ENCODE measurements at places on chromosomes 12 and 14.
A peak's percentile ranks its signal among the peaks of the same experiment; 100 is the strongest.

DNA sequence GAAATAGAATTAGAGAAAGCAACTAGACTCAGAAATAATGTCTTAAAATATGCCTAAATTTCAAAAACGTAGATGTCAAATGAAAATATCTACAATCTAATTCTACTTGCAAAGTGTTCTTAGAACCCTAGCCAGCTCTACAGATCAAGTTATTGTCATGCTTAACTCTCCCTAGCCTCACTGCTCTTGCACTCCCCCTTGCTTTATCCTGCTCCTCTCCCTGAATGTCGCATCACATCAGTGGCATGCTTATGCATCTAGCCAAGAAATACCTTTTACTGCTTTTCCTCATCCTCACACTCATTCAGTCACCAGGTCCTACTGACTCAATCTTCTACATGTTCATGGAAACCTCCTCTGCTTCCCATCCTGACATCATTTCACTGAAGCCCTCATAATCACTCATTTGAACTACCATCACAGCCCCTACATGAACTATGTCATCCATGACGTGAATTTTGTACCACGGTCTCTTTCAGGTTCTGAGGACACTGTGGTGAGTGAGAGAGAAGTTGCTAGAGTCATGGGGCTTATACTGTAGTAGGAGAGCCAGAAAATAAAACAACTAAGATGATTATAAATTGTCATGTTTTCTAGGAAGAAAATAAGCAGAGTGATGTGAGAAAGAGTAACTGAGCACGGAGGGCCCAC is 22.6 kb upstream of the CRACR2A start:
- no peak for DNase-seq

- DNase-seq: peak; percentile 69
Measured at GRCh38 chr12:57771236-57771872, 551 bp downstream of the METTL1 start.

DNA sequence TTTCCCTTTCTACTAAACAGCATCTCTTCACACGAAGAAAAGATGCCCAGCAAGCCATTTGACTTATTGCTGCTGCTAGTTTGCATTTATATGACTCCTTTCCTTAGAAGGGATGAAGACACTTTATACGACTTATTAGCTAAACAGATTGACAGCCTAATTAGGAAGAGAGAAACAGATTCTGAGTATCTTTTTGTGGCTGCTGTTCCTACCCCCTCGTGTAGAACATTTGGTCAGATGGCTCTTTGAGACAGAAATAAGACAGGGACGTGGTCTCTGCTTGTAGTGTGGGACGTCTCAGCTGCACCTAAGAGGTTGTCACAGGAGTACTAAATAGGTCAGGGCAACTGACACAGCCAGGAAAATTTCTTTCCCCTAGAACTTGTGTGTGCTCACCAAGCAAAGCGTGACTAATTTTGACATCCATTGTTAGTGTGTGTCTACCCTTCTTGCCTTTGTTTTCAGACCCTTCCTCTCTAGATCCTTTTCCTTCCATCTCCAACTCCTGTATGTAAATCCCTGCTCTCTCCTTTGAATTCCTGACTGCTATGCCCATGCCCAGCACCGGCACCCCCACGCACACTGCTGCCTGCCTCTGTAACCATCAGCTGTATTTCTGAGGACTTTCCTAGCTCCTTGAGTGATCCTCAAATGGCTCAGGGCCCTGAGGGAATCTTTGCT is 83.2 kb downstream of the DAD1 start:
- DNase-seq: no peak

- peak; percentile 73 for DNase-seq
Measured at GRCh38 chr14:61476754-61477410, 155.5 kb downstream of the PRKCH start.

DNA sequence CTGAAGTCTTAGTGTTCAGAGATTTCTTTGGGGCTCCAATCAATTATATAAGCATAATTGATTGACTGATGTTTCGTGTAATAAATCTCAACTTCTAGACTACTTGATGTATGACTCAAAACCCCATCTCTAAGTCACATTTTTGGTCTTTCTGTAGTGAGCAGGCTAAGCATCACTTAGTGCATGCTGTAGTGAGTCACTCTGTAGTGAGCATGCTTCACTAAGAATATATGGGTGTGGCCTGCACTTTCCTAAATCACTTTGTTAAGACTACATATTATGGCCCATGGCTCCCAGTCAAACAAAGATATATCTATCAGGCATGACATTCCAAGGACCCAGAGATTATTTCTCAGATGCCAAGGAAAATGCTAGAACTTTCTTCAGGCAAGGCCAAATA is 909.4 kb upstream of the LRFN5 start:
- no peak for DNase-seq

GRCh38 chr14:81220580-81220829 is 254 bp downstream of the GTF2A1 start:
- DNase-seq: no peak

GRCh38 chr14:92880851-92881250 is 42.1 kb upstream of the CHGA start:
- DNase-seq: peak; percentile 5

- no peak for DNase-seq
Measured at GRCh38 chr12:39575498-39575875, 44.1 kb downstream of the ABCD2 start.

DNA sequence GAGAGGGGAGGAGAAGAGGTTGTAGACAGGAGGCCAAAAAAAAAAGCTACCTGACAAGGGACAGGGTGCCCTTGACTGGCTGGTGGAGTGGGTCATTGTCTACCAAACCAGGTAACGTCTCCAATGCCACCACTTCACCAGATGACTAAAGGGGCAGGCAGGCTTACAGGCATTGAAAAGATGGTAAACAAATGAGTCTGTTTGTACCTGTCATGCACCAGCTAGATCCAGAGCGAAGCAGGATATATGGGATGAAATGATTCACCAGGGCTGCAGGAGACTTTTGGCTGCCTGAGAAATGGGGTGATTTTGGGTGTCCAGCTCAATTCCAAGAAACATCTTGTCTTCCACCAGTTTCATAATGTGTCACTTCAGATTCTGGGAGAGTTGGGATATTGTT is 4.0 kb downstream of the C12orf54 start:
- no peak for DNase-seq

DNA sequence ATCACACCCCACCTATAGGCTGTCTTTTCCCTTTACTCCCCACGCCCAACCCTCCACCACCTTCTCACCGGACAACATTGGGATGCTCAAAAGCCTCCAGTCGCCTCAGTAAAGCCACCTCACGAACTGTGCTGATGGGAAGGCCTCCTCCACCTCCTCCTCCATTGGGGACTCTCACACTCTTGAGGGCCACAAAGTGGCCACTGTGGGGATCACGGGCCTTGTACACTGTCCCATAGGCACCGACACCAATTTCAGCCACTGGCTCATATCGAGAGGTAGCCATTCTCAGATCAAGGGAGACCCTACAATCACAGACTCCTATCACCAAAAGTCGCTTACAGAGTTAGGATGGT is 700 bp downstream of the CDK4 start:
- DNase-seq: no peak

- no peak for DNase-seq
Measured at GRCh38 chr14:95502381-95502950, 14.0 kb downstream of the SYNE3 start.

DNA sequence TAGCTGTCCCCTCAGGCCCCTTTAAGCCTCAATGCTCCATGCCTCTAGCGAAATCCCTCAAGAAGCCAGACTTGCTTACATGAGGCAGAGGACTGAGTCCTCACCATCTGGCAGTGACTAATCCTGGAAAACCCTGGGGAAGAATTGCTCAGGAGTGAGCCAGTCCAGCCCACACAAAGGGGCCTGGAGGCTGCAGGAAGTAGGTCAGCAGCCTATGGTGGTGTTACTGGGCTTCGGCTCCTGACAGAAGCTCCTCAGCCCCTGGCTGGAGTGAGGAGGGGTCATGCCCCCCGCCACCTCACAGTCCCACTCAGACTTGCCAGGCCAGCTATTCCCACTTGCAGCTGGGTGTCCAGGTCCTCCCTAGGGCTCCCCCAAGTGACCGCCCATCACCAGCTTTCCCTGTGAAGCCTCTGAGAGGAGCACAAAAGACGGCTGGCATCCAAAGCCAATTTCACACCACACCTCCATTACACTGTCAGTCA is 250.5 kb downstream of the DPF3 start:
- no peak for DNase-seq

DNA sequence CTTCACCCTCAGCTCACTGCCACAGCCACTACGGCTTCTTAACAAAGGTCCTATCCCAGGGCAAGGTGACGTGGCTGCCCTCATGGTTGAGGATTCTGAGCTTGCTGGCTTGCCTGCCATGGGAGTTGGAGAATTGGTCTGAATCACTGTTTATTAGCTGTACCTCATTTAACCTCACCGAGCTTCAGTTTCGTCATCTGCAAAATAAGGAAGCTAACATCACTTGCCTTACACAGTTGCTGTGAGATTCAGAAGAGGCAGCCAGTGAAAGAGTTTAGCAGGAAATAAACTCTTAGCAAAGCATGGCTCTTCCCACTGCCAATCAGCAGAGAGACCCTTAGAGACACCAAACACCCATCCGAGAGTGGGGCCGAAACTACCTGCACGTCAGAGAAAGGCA is 90.1 kb upstream of the KCNA1 start:
- DNase-seq: no peak

DNA sequence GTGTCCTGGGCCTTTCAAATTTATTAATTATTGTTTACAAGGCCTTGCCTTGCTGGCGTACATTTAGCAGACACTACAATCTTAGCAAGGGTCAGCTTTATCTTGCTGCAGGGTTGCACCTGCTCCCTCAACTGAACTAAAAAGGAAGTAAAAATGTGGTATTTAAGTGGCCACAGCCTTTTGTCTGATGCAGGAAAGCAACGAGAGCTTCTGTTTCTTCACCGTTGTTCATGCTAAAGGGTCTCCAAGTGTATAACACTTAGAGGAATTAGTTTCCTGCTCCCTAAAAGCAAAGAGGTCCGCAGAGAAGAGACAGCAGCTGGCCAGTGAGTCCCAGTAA is 62.8 kb upstream of the EGLN3 start:
- DNase-seq: no peak

DNA sequence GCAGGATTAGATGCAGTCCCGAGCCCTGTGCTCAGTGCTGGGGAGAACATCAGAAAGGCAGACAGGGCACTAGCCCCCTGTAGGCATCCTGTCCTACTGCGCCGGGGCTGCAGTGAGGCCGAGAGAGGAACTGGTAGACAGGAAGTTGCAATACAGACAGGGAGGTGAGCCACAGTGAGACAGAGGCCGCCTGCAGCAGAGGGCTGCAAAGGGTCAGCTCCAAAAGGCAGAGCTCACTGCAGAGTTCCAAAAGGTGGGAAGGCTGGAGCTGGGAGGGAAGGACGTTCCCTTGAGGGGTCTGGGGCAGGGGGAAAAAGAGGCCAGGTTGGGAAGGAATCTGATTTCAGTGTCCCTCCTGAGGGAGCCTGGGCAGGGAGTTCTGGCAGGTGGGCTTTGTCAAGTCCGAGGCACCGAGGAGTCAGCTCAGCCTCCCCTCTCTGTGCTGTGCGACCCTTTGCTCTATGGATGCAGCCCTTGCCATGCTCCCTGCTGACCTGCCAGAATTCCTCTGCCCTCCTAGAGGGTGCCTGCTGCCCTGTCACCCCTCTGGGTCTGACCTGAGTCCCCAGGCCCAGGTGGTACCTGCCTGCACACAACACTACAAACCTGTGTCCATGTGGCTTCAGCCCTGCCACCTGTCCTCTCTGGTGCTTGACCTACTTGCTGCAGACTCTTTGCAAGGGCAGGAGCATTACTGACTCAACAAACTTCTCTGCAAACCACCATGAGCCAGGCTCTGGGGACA is 63.5 kb downstream of the PRMT8 start:
- no peak for DNase-seq

DNA sequence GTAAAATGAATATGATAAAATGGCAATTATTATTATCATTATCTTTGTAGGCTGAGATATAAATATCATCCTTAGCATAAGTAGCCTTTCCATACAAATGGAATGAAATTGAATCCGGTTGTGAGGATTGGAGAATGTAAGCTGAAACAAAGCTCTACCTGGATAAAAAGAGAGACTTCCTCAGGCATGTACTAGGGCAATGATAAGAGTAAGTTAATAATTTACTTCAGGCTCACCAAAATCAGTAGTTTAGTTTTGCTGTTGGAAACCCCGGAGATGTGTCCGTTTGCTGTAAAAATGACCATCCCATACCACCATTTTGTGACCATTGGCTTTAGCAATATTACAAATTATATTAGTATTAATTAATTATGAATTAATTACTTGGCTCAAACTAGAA is 96.3 kb downstream of the C12orf75 start:
- DNase-seq: no peak

- DNase-seq: no peak
Measured at GRCh38 chr14:91103116-91103515, 10.8 kb upstream of the DGLUCY start.

DNA sequence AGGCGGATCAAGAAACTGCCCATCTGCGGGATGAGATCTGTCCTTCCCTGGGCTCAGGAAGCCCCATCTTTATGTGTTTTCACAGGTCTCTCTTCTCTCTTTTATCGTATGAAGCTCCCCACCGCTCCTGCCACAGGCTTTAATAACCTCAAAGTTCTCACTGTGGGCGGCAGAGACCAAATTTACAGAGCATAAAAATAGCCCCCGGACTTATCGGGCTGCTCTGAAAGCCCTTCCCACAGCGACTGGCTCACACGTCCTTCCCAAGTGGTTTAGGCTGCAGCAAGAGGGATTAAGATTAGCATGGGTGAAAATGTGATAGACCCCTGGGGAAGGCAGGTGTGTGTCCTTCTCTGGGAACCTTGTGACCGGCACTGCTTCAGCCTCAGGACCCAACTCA is 47.8 kb downstream of the TESC start:
- no peak for DNase-seq

DNA sequence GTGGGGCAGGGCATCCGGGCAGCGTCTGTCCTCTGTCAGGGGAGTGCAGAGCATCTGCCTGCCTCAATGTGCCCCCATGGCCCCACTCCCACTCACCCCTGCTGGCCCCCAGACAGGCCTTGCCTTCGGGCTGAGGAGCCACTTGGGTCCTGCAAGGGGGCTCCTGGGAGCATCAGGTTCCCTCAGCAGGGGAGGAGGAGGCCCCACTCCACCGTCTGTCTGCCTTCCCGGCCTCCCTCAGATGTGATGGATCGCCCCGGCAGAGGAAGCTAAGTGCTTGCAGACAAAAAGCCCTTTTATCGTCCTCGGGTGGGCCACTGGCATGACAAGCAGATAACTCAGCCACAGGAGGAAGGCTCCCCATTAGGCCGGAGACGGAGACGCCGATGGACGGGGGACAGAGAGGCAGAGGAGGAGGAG is 35.1 kb downstream of the NCOR2 start:
- no peak for DNase-seq

GRCh38 chr12:121970581-121971300 is 50.9 kb upstream of the BCL7A start:
- no peak for DNase-seq

- DNase-seq: no peak
Measured at GRCh38 chr14:55715889-55716288, 135.9 kb downstream of the KTN1 start.
